ENCODE measurements at places on chromosomes 4 and X.

- H3K4me3 ChIP-seq, result no peak overlapping the region
- no peaks in the 10 kb centered on the region for H3K4me1 ChIP-seq
- H3K36me3 ChIP-seq, result no peaks in the 10 kb centered on the region
- H3K27ac ChIP-seq, result no peak overlapping the region
- H3K27me3 ChIP-seq, result peaks cover 7% of the 10 kb centered on the region
Measured at GRCh38 chr4:7898385-7898784, 41.3 kb downstream of the AFAP1 start.

GRCh38 chr4:89249716-89250361, 57.8 kb downstream of the GPRIN3 start:
- no peak overlapping the region for H3K4me3 ChIP-seq
- H3K36me3 ChIP-seq, result no peaks in the 10 kb centered on the region
- no peaks in the 10 kb centered on the region for H3K4me1 ChIP-seq
- no peaks in the 10 kb centered on the region for H3K27me3 ChIP-seq
- H3K27ac ChIP-seq, result no peak overlapping the region

GRCh38 chr4:168634276-168634802, 137.5 kb downstream of the PALLD start:
- H3K36me3 ChIP-seq, result no peaks in the 10 kb centered on the region
- H3K27me3 ChIP-seq, result no peaks in the 10 kb centered on the region
- no peak overlapping the region for H3K27ac ChIP-seq
- no peaks in the 10 kb centered on the region for H3K4me1 ChIP-seq
- no peak overlapping the region for H3K4me3 ChIP-seq

- no peak for DNase-seq
- H3K36me3 ChIP-seq, result peaks cover 13% of the 10 kb centered on the region
- H3K4me3 ChIP-seq, result no peak overlapping the region
- no peak overlapping the region for H3K27ac ChIP-seq
- H3K4me1 ChIP-seq, result no peaks in the 10 kb centered on the region
Measured at GRCh38 chr4:1363513-1363912, 16.5 kb downstream of the UVSSA start.

DNA sequence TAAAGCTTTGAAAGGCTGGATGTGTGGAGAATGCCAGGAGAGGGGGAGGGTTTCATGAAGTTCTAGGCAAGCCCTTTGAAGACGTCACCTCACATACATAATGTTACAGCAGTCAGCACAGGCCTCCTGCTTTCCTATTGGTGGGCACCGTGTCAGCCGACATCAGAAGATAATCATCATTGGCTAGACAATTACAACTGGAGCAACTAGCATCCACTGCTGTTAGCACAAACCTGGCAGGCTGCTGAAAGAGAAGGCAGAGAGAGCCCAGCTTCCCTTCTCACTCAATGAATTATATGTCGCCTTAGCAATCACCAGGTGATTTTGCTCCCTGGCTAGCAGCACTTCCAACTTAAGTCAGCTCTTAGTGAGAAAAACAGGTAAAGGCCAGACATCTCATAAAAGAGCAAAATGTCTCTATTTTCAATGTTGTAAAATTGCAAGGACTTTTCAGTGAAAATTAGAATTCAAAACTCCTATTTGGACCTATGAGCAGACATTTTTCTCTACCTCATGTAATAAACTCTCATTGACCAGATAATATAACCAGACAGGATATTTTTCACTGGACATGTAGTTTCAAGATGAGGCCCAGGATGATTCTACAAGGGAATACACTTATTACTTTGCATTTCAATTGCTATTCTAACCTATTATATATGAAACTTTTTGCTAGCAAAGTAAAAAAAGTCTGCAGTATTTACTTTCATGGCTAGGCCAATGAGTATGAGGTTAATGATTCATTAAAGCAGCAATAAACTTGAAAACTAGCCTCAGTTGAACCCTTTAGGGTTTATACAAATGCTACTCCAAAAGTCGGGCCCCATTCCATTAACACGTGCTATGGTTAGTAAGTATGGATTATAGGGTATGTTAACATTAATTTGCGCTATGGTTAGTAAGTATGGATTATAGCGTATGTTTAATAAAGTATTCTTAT, 4.3 kb downstream of the ELOVL6 start:
- H3K4me3 ChIP-seq, result no peak overlapping the region
- peak overlapping the region; percentile 83 for H3K27ac ChIP-seq
- peaks cover 10% of the 10 kb centered on the region for H3K36me3 ChIP-seq
- H3K4me1 ChIP-seq, result peaks cover 43% of the 10 kb centered on the region
- peak; percentile 93 for DNase-seq

GRCh38 chrX:137651647-137652046, 85.7 kb downstream of the ZIC3 start:
- H3K27ac ChIP-seq, result no peak overlapping the region
- no peaks in the 10 kb centered on the region for H3K27me3 ChIP-seq
- no peaks in the 10 kb centered on the region for H3K36me3 ChIP-seq
- no peak overlapping the region for H3K4me3 ChIP-seq
- no peaks in the 10 kb centered on the region for H3K4me1 ChIP-seq

- no peaks in the 10 kb centered on the region for H3K4me1 ChIP-seq
- H3K36me3 ChIP-seq, result no peaks in the 10 kb centered on the region
- no peak overlapping the region for H3K4me3 ChIP-seq
- H3K27ac ChIP-seq, result no peak overlapping the region
- no peak for DNase-seq
Measured at GRCh38 chr4:53777244-53777984, 186.1 kb upstream of the LNX1 start.

- H3K36me3 ChIP-seq, result peaks cover 99% of the 10 kb centered on the region
- H3K4me1 ChIP-seq, result no peaks in the 10 kb centered on the region
- no peak overlapping the region for H3K27ac ChIP-seq
- no peak overlapping the region for H3K4me3 ChIP-seq
Measured at GRCh38 chr4:1973218-1973617, 35.6 kb downstream of the NELFA start.

DNA sequence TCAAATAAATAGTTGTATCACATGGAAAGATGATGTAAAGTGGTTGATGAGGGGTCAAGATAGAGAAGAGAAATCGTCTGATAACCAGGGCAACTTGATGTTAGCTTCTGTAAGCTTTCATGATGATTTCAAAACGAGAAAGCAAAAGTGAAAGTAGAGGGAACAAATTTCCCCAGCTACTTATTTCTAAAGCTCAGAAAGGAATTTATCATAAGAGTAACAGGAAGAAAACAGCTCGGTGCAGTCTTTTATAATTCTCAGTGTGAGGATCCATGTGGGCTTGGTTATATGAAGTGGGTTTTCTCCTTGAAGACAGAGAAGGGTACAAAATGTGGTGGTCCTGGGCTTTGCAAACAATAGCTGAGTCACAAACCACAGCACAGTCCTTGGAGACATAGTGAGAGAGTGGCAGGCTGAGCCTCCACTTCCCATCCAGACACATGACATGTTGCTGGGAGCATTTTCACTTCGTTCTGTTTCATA, 32.1 kb upstream of the GLRA2 start:
- H3K4me1 ChIP-seq, result peaks cover 28% of the 10 kb centered on the region
- H3K27me3 ChIP-seq, result no peaks in the 10 kb centered on the region
- peak overlapping the region; percentile 85 for H3K27ac ChIP-seq
- DNase-seq, result peak; percentile 53
- no peaks in the 10 kb centered on the region for H3K36me3 ChIP-seq
- peak overlapping the region; percentile 56 for H3K4me3 ChIP-seq
